ENCODE measurements at places on chromosomes 5 and 9.
A peak's percentile ranks its signal among the peaks of the same experiment; 100 is the strongest.

GRCh38 chr5:55402199-55402598 lies 94.4 kb downstream of the MTREX start:
- no peak for DNase-seq

DNA sequence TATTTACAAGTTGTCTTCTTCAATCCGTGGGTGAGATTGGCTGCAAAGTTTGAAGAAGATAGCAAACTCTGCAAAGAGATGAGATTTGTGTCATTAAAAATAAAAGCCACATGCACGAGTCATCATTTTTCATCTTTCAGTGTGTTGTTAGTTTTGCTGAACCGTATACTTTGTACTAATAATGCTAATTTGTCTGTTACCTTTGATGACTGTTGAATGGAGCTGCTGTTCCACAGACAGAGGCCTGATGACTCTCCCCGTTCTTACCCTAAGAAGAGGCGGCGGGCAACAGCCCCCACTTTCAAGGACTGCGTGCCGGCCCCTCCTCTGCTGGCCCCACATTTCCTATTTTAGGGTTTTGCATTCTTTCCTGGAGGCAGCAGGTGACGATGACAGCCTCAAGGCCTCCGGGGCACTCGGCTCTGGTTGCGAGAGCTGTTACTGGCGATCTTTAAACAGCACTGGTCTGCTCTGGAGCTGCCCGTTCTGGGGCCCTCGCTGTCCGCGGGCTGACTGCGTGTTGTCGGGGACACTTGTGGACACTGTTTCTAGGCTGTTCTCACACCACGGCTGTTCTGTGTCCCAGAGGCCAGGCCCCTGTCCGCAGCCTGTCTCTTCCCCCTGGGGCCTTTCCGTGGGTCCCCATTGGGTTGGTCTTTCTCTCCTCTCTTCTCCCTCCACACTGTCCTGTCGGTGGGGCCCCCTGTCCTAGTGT lies 35.1 kb downstream of the NDUFS6 start:
- no peak for DNase-seq

DNA sequence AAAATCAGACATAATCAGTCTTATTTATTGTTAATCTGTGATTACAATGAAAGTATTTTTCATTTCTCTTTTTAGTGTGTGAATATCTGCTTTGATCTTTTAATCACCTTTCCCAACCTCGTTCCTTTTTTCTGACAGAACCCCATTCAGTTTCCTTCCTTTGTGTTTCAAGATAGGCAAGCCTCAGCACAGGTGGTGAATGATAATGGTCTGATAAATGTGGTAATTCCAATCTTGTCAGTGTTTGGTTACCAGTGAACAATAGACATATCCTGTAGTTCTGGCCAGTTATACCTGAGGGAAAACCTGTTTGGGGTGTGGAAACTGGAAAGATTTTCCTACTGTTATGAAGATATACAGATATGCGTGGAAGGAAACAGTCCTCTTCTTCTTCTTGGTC lies 13.5 kb downstream of the STX17 start:
- no peak for DNase-seq

GRCh38 chr9:89655056-89655989 lies 50.5 kb downstream of the GADD45G start:
- DNase-seq = no peak

- no peak for DNase-seq
Observed at GRCh38 chr5:32677023-32677422, 34.1 kb upstream of the NPR3 start.

DNA sequence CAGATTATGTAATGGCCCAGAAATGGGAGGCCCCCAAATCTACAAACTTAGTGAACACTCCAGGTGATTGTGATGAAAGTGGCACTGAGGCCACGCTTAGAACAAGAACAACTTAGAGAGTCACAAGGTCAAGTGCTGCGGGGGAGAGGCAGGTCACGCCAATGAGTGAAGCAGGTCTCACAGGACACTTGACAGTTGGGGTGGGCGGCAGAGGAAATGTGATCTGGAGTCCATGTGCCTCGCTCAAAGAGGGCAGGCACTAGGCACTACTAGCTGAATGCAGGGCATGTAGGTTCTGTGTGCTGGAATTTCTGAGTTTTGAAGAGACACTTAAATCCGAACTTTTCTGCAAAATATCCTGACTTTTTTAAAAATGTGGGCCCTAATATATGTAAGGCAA lies 193.2 kb upstream of the RORB start:
- DNase-seq = no peak

GRCh38 chr5:172715421-172715780 lies 55.6 kb downstream of the DUSP1 start:
- DNase-seq = no peak

DNA sequence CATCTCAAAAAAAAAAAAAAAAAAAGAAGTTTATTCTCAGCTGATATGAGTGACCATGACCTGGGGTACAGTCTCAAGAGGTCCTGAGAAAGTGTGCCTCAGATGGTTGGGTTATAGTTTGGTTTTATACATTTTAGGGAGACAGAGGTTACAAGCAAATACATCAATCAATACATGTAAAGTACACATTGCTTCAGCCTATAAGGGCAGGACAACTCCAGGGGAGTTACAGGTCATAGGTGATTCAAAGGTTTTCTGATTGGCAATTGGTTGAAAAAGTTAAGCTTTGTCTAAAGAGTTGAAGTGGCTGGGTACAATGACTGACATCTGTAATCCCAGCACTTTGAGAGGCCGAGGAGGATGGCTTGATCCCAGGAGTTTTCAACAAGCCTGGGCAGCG lies 2.3 kb upstream of the GMCL2 start:
- no peak for DNase-seq

GRCh38 chr9:133115604-133116345 lies 5.3 kb downstream of the RALGDS start:
- DNase-seq = peak; percentile 81

- DNase-seq = no peak
Observed at GRCh38 chr5:142652563-142652962, 33.3 kb downstream of the FGF1 start.

DNA sequence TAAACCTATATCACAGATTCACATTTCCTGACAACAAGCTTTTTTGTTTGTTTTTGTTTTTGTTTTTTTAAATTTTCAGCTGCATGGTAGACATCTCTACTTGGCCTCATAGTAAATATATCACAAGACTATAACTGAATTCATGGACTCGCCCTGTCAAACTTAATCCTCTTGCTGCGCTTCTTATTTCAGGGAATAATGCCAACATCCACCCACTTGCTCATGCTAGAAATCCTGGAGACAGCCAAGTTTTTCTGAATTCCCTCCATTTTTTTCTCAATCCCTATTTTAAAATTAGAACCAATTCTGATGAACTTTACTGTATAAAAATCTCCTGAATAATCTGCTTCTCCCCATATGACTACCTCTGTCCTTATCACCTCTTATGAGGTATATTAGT lies 283.6 kb upstream of the RPS23 start:
- DNase-seq = no peak

GRCh38 chr9:86452201-86452828 lies 98.1 kb upstream of the TUT7 start:
- DNase-seq = no peak

- no peak for DNase-seq
Observed at GRCh38 chr5:76590027-76590426, 33.2 kb downstream of the F2RL2 start.

DNA sequence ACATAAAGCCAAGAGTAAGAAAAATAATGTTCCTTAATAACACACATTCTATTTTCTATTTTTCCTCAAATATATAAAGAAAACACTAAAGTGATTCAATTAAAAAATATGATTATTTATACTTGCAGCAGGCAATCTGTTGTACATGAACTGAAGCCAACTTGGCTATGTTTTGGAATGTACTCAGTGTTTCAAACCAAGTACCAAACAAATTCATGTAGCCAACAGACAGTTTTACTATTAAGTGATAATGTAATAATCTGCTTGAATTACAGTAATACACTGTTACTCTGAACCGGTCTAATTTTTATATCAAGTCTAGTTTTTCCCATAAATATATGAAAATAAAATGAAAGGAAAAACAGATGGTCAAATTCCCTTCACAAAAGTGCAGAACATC lies 58.0 kb downstream of the CEP120 start:
- no peak for DNase-seq

- no peak for DNase-seq
Observed at GRCh38 chr9:107361816-107362215, 78.7 kb downstream of the RAD23B start.

DNA sequence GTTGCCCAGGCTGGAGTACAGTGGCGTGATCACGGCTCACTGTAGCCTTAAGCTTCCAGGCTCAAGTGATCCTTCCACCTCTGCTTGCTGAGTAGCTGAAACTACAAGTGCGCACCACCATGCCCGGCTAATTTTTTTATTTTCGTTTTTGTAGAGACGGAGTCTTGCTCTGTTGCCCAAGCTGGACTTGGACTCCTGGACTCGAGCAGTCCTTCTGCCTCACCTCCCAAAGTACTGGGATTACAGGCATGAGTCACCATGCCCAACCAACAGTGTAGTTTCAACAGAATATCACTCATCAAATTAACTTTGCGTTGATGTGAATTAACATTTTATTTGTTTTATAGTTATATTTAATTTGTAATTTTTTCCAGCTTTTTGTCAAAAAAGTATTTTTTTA lies 45.3 kb downstream of the WDR70 start:
- DNase-seq = no peak

Measured in A673 (cell line).